ENCODE measurements at places on chromosomes 1 and 21.
A peak's percentile ranks its signal among the peaks of the same experiment; 100 is the strongest.

DNA sequence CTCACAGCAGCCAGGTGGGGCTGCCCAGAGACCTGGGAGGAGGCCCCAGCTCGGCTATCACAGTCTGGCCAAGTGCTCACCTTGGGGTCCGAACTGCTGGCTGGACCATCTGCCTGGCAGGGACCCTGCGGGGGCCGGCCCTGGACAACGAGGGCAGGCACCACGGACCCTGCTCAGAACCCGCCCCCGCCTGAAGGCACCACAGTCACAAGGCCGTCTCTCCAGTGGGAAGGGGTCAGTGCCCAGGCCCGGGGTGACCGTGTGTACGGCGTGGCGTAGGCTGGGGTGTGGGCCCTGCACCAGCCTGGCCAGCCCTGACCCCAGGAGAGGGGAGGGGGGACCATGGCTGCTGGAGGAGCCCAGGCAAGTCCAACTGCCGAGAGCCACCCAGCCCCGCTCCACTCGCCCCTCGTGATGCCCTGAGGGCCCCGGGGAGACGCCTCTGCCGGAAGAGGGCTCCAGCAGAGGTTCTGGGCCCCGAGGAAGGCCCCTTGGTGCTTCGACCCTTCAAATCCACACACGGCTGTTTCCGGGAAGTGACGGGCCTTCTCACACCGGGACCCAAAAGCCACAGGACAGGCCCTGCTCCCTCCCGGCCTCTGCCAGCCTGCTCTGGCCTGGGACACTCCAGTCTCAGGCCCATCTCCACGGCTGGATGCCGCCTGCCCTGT, 11.2 kb upstream of the RNF223 start:
- no peak for DNase-seq

- DNase-seq: no peak
Observed at GRCh38 chr1:234643111-234643849, 33.3 kb upstream of the IRF2BP2 start.

- no peak for DNase-seq
Observed at GRCh38 chr1:26554781-26555180, 25.2 kb downstream of the RPS6KA1 start.

- DNase-seq: no peak
Observed at GRCh38 chr1:17558954-17559614, 19.6 kb downstream of the ARHGEF10L start.

DNA sequence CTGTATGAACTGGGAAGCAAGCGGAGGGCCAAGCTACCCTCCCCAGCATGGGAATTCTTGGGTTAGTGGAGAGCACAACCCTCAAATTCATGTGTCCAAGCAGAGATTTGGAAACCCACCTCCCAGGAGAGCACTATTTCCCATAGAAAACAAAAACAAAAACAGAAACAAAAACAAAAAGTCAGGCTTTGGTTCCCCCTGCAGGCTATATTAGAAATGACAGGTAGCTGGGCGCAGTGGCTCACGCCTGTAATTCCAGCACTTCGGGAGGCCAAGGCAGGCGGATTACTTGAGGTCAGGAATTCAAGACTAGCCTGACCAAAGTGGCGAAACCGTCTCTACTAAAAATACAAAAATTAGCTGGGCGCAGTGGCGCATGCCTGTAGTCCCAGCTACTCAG, 10.8 kb downstream of the MINDY1 start:
- no peak for DNase-seq

DNA sequence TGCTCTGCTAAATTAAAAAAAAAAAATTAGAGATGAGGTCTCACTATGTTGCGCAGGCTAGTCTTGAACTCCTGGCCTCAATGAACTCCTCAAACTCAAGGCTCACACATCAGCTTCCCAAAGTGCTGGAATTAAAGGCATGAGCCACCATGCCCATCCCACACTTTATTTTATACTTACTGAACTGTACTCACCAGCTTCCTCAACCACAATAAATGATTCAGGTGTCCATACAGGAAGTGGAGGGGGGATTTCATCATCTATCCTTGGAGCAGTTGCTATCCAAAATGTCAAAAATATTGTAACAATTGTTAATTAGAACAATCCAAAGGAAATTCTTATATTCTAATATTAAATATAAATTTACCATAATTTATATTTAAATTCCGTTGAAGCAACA, 22.4 kb upstream of the RSBN1 start:
- DNase-seq: no peak

DNA sequence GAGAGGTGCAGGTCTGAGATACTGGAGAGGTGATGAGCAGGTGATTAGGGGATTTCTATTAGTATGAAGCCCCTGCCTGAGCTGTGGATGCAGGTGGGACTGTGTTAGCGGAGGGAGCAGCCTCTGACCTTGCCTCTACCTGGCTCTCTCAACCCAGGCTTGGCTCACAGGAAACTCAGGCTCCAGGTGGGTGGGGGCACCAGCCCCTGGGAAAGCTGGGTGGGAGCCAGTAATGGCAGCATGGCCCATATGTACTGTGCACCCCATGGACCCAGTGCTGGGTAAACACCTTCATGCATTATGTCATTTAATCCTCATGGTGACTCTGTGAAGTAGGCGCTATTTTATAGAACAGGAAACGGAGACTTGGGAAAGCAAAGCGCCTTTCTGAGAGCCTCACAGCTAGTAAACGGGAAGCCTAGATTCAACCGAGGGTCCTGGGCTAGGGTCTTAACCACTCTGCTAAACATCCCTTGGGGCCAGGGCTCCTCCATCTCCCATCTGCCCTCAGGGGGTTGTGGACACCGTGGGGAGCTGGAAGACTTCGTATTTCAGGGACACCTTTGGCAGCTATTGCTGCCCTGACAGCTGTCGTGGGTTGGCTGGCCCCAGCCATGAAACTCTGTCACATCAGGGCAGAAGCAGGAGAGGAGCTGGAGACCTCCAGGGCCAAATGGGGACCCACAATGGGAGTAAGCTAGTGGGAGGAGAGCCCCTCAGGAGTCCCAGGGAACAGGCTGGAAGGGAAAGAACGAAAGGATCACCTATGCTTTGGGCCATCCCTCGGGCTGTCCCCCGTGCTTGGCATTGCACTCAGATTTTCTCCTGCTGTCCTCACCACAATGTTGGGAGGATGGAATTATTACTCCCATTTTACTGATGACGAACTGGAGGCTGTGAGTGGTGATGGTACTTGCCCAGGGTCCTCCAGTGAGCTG, 59.6 kb upstream of the CSF3R start:
- no peak for DNase-seq

- DNase-seq: no peak
Observed at GRCh38 chr1:3134381-3135072, 65.5 kb downstream of the PRDM16 start.

DNA sequence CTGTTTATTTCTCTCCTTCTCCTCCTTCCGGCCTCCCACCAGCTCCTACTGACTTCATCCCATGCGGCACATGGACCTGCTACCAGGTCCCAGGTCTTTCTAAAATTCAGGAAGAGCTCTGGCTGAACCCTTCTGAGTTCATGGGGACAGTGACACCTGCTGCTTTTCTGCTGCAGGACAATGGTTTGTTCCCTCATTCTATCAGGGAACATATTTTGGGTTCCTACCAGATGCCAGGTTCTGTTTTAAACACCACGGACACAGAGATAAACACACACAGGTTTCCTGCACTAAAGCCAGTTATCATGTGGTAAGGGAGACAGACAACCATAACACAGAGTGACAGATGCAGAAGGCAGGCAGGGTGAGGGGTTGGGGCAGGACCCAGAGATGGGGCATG, 114.0 kb upstream of the RAB4A start:
- DNase-seq: no peak

DNA sequence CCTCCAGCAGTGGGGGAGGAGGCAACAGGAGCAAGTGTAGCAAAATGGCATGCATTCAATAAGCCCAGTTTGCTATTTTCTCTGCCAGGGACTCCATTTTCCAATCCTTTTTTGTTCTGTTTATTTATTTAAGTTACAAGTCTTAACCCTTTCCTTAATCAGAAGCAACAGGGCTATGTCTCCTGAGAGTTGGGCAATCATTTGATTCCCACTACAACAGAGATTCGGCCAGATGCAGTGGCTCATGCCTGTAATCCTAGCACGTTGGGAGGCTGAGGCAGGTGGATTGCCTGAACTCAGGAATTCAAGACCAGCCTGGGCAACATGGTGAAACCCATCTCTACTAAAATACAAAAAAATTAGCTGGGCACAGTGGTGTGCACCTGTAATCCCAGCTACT, 25.5 kb downstream of the RCC2 start:
- no peak for DNase-seq

- DNase-seq: no peak
Observed at GRCh38 chr1:53520481-53520880, 61.3 kb downstream of the DMRTB1 start.

DNA sequence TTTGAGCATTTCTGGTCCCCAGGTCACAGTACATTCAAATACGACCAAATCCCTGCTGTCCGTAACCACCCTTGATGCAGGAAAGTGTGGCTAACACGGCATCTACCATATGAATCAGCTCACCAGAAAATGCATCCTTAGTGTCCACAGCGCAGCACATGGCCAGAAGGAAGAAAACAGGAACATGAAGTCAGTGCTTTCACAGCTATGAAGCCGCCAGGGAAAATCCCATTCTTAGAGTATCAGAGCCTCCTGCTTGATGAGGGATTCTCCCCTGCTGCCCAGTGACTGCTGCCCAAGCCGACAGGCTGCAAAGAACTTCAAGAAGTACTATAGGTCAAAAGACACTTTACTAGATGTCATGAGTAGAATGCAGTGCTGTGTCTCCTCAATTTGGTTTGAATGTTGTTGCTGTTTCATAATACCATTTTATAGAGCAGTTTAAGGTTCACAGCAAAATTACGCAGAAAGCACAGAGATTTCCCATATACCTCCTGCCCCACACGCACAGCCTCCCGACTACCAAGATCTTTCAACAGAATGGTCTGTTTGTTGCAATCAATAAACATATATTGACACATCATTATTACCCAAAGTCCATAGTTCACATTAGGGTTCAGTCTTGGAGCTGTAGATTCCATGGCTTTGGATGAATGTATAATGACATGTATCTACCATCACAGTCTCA, 14.5 kb downstream of the TIAM1 start:
- DNase-seq: no peak

DNA sequence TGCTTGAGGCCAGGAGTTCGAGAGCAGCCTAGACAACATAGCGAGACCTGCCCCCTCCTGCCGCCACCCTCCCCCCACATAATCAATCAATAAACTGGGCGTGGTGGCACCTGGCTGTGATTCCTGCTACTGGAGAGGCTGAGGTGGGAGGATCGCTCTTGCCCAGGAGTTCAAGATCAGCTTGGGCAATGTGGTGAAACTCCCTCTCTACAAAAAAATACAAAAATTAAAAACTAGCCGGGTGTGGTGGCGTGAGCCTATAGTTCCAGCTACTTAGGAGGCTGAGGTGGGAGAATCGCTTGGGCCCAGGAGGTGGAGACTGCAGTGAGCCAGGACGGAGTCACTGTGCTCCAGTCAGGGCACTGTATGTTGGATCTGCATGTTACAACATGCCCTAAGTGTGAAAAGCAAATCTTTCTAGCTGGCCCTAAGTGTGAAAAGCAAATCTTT, 7.0 kb upstream of the MDM4 start:
- no peak for DNase-seq

- DNase-seq: no peak
Observed at GRCh38 chr1:200304171-200304570, 105.7 kb downstream of the ZNF281 start.

- no peak for DNase-seq
Observed at GRCh38 chr21:24224422-24224821, 1382.9 kb downstream of the MRPL39 start.

DNA sequence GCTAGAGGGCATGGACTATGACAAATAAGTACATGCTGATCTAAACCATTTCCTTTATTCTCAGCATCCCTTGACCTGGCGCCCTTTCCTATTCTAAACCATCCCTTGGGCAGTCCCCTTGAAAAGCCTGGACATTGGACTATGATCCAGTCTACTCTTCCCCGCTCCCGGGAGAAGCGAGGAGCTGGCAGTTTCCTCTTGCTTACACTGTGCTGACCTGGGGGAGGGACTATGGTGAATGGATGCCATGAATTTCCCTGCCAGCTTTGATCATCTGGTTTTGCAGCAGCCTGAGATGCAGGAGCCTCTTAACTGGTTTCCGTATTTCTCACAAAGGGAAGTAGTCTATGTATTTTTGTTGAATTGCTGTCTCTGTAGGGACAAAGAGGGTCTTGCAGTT, 121.7 kb downstream of the KIF26B start:
- DNase-seq: no peak

DNA sequence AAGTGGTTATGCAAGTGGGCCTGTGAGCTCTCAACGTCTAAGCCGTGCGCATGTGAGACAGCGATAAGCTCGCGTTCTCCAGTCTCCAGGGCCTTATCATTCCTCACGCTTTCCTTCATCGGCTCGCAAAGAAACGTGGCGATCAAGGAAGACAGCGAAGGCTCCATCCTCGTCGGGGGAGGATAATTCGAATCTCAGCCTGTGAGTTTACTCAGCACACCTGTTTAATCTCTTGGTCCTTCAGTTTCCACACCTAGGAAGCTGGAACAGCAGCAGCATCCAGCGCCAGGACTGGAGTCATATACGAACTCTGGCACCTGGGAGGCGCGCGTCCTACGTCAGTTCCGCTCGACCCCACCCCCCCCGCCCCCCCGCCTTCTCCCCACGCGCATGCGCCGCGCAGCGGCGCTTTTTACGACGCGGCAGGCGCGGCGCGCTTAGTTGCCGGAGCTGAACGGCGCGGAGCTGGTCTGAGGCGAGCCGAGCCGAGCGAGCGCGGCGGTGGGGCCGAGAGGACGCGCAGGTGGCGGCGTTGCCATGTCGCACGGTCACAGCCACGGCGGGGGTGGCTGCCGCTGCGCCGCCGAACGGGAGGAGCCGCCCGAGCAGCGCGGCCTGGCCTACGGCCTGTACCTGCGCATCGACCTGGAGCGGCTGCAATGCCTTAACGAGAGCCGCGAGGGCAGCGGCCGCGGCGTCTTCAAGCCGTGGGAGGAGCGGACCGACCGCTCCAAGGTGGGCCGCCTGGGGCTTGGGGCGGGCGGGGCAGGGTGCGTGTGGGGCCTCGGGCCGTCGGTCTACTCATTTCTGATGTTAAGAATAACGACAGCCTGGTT, at the start of gene PITHD1:
Gene PITHD1 (plus strand): TSS at position 440 of the 836 bp plus-strand sequence. CDS start 98 bp downstream, at position 538.
- DNase-seq: peak; percentile 97

GRCh38 chr1:28297826-28298225, 31.0 kb upstream of the MED18 start:
- DNase-seq: no peak

GRCh38 chr1:31569596-31570173, 6.6 kb upstream of the TINAGL1 start:
- DNase-seq: no peak

- no peak for DNase-seq
Observed at GRCh38 chr1:60268451-60268850, 194.9 kb upstream of the C1orf87 start.
